ENCODE measurements at places on chromosomes 11 and 22. TPM values are rescaled to one million over a fixed set of nuclear protein-coding genes. Genes with fewer than 3 reads are reported as not detected.

GRCh38 chr11:64757549-64758329, 2.0 kb downstream of the PYGM start:
- no peak overlapping the region for H3K27ac ChIP-seq
- H3K4me1 ChIP-seq, result no peaks in the 10 kb centered on the region
- H3K36me3 ChIP-seq, result no peaks in the 10 kb centered on the region
- no peaks in the 10 kb centered on the region for H3K27me3 ChIP-seq
- DNase-seq, result no peak

DNA sequence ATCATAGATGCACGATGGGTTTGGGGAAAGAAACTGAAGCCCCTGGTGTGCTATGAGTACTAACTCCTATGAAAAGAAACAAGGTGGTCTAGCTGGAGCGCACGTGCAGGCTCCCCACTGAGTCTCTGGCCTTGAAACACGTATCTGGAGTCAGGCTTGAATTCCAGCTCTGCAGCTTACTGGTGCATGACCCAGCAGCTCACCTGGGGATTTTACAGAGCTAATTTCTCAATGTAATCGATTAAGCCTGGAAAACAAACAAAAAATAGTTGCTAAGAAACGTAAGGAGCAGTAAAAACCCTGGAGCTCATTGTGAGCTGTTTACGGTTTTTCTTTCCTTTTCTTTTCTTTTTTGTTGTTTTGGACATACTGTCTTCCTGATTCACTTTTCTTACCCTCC, 12.3 kb downstream of the KCNJ1 start:
- peaks cover 9% of the 10 kb centered on the region for H3K4me1 ChIP-seq
- no peak for DNase-seq
- H3K4me3 ChIP-seq, result no peak overlapping the region
- no peak overlapping the region for H3K27ac ChIP-seq
- no peaks in the 10 kb centered on the region for H3K36me3 ChIP-seq

DNA sequence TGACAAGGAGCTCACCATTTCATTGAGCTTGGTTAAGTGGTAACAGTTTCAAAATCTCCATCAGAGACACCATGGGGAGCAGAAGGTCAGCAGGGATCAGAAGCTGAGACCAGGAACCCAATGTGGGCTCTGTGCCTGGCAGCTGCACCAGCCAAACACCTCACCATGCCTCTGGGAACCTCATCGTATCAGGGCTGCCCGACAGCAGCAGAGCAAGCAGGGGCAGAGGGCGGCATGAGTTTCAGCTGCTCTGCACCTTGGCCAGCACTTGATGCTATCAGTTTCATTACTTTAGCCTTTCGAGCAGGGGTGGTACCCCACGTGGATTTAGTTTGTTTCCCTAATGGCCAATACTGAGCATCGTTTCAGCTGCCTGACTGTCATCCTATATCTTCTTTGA, 77.8 kb downstream of the DGCR2 start:
- H3K4me3 ChIP-seq, result no peak overlapping the region
- DNase-seq, result no peak
- H3K27ac ChIP-seq, result no peak overlapping the region
- no peaks in the 10 kb centered on the region for H3K4me1 ChIP-seq

DNA sequence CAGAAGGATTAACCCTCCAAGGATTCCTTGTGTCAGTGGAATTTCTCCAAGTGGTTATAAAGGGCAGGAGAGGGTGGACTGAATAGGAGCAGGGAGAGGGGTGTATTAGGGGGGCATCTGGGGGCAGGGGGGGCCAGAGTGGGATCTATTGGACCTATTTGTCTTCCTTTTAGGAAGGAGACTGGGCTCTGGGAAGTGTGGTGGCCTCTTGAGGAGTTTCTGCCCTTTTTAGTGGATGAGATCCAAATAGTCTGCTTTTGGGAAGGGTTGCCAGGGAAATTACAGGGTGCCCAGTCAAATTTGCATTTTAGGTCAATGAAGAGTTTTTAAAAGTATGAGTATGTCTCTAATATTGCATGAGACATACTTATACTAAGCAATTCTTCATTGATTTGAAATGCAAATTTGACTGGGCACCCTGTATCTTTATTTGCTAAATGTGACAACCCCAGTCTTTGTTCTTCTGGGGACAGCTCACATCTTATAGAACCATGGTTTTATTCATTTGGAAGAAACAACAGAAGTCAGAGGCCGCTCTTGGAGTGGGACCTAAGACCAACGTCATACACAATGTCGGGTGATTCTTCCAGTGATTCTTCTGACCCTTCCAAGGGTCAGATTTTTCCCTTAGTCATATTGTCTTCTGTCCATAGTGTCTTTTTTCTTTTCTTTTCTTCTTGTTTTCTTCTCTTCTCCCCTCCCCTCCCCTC, 429 bp upstream of the SLC22A6 start:
- H3K27ac ChIP-seq, result no peak overlapping the region
- no peak for DNase-seq
- no peak overlapping the region for H3K4me3 ChIP-seq
- H3K27me3 ChIP-seq, result no peaks in the 10 kb centered on the region

DNA sequence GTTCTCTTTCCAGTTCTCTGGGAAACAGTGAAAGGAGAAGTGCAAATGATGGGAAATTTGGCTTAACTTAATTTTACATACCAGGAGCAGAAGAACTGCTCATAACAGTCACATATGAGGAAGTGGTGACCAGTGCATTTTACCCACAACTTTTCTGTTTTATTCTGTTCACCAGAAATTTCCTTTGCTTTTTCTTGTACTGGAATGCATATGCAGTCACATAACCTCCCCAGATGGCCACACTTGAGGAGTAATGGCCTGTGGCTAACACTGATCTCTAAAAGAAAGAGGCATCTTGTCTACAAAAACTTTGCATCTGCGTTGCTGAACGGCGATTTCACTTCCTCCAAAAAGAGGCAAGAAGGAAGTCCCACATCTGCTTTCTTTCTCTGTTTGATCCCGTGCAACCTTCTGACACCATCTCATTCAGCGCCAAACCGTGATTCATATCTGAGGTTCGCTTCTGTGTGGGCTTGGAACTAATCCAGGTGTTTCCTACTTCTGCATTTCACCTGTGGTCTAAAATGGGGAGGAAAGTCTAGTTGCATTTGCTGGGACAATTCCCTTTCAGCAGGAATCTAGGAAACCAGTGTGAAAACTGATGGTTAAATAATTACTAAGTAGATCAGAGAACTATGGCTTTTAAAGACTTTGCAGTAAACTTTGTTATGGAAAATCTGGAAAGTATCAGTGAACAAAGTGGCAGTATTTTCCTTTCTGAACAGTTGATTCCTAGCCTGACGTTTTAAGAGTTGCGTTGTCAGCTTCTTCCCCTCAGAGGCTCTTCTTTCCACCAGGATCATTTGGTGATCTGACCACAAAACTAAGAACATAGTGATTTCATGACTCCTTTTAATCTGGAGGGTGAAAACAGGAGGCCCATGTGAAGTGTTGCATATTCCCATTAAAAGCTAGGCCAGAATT, 4.2 kb upstream of the MPEG1 start:
- H3K36me3 ChIP-seq, result no peaks in the 10 kb centered on the region
- peak; percentile 50 for DNase-seq
- H3K4me3 ChIP-seq, result no peak overlapping the region
- peak overlapping the region; percentile 46 for H3K27ac ChIP-seq

GRCh38 chr11:124658501-124658900, 15.0 kb downstream of the SIAE start:
- H3K36me3 ChIP-seq, result no peaks in the 10 kb centered on the region
- H3K4me3 ChIP-seq, result no peak overlapping the region
- peaks cover 3% of the 10 kb centered on the region for H3K4me1 ChIP-seq
- no peaks in the 10 kb centered on the region for H3K27me3 ChIP-seq

GRCh38 chr11:102559839-102560238, 29.3 kb upstream of the MMP7 start:
- H3K4me1 ChIP-seq, result peaks cover 2% of the 10 kb centered on the region
- no peaks in the 10 kb centered on the region for H3K27me3 ChIP-seq
- DNase-seq, result no peak
- H3K27ac ChIP-seq, result no peak overlapping the region
- H3K36me3 ChIP-seq, result no peaks in the 10 kb centered on the region

DNA sequence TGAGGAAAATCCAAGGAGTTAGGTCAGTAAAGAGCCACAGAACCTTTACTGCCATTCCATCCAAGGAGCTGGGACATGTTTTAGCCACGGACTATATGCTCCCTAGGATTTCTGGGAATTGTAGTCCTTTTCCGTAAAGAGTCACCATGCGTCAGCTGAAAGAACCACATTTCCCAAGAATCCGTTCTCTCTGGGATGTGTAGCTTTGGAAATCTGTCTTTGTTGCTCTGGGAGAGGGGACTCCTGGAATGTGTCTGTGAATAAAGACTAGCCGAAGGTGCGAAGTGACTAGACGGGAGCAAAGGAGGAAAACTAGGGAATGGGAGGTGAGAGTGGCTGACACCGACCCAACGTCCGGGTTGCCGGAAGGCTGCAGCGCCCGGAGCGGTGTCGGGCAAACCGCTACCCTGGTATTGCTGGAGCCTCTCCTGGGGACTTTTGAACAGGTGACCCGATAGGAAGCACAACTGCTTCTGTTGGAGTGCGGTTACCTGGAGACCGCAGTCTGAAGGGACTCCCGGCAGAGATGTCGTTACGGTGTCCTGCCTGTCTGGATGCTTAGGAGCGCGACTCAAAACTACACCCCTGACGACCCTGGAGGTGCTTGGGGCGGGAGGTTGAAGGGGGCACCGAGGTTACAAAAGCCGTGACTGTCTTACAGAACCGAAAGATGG, at the start of gene IFTAP:
Gene IFTAP (plus strand): TSS at position 187 of the 674 bp plus-strand sequence. CDS start 15,602 bp downstream, outside the sequence.
- H3K4me1 ChIP-seq, result no peaks in the 10 kb centered on the region
- DNase-seq, result peak; percentile 96
- H3K27me3 ChIP-seq, result peaks cover 16% of the 10 kb centered on the region
- no peaks in the 10 kb centered on the region for H3K36me3 ChIP-seq
- peak within 1 kb of the TSS; percentile 82 for H3K4me3 ChIP-seq

DNA sequence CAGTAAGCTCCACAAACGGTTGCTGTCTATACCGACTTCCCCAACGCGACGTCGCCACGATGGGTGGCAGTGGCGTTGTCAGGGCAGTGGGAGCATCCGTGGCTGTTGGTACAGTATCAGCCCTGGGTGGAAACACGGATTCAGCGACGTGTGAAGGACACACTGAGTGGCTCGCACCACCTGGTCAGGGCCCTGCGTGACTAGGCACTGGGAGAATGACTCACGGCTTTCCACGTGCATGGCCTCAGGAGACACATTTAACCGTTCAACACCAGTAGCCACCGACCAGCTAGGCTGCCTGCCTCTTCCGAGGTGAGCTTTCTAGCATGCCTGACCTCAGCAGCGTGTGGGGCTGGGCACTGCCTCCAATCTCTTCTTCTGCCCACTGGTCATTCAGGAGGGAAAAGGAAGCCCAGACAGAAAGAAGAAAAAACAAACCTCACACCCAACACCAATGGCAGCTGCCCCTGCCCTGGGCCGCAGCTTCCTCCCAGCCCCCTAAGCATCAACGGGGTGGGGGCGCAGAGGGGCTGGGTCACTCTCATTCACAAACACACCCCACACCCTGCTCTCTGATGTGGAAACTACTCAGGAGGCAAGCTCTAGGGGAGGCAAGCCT, 59.0 kb downstream of the MYH9 start:
- peaks cover 46% of the 10 kb centered on the region for H3K36me3 ChIP-seq
- peak overlapping the region; percentile 95 for H3K27ac ChIP-seq
- H3K4me1 ChIP-seq, result peaks cover 52% of the 10 kb centered on the region
- H3K4me3 ChIP-seq, result no peak overlapping the region

DNA sequence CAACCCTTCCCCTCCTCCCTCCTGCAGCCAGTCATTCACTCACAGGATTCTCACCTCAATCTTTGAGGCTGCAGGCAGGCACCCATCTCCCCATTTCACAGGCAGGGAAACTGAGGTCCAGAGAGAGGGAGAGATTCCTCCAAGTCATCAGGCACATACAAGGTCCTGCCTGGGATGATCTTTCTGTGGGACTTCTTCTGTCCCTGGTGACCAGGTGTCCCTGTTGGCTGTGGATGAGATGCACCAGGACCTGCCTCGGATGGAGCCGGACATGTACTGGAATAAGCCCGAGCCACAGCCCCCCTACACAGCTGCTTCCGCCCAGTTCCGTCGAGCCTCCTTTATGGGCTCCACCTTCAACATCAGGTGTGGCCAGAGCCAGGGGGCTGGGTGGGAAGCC, 7.8 kb downstream of the FTH1 start:
- H3K4me3 ChIP-seq, result no peak overlapping the region
- no peak overlapping the region for H3K27ac ChIP-seq
- peaks cover 3% of the 10 kb centered on the region for H3K4me1 ChIP-seq

GRCh38 chr11:59040607-59041006, 45.5 kb upstream of the GLYATL1B start:
- H3K27me3 ChIP-seq, result no peaks in the 10 kb centered on the region
- no peaks in the 10 kb centered on the region for H3K36me3 ChIP-seq
- no peak overlapping the region for H3K27ac ChIP-seq
- peak; percentile 10 for DNase-seq
- H3K4me3 ChIP-seq, result no peak overlapping the region

- H3K4me1 ChIP-seq, result peaks cover 3% of the 10 kb centered on the region
- no peak for DNase-seq
- no peak overlapping the region for H3K4me3 ChIP-seq
Observed at GRCh38 chr11:66768818-66769217, 39.8 kb upstream of the SPTBN2 start.

The TTC36 gene
- 0.14 TPM for polyA plus RNA-seq

The OR8G5 gene
- polyA plus RNA-seq, result 0.10 TPM

The TEX12 gene
- polyA plus RNA-seq, result 0.31 TPM

The PIWIL4 gene
- polyA plus RNA-seq, result 2.4 TPM

The VPREB1 gene
- not detected for polyA plus RNA-seq

The SCGB1C1 gene
- not detected for polyA plus RNA-seq

The CRKL gene
- polyA plus RNA-seq, result 23.3 TPM

The SHANK3 gene
- 28.5 TPM for polyA plus RNA-seq

The PKNOX2 gene
- 3.1 TPM for polyA plus RNA-seq

The MGAT3 gene
- 6.0 TPM for polyA plus RNA-seq
